ENCODE measurements at places on chromosomes 16 and 17.

GRCh38 chr17:66076546-66077190 is 115.3 kb downstream of the CEP112 start:
- no peak for DNase-seq

DNA sequence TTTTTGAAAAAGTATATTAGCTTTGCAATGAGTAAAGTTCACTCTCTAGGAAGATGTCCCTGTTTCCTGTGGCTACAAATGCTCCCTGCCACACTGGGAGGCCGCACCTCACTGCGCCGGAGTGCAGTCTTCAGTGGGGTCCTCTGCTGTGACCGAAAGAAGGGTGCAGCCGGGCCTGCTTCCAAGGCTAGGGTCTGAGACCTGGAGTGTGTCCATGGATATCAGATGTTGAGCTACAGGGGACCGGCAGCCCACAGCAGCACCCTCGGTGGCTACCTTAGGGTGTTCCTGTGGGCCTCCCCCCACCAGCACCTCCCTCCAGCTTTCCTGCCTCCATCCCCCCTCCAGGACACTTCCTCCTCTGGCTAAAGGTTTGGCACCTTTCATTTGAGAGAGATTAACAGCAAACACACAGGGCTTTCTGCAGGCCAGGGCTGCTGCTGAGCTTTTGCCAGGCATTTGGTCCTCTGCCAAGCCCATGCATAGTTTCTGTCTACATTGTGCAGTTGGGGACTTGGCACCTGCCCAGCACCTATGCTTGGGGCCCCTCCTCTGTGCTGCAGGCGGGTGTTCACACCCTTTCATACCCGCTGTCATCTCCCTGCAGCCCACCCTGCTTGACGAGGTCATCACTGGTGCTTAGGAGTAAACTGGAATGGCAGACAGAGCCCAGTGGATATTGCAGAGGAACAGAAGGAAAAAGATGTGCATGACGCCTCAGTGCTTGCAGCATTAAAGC is 33.8 kb upstream of the CRISPLD2 start:
- no peak for DNase-seq

DNA sequence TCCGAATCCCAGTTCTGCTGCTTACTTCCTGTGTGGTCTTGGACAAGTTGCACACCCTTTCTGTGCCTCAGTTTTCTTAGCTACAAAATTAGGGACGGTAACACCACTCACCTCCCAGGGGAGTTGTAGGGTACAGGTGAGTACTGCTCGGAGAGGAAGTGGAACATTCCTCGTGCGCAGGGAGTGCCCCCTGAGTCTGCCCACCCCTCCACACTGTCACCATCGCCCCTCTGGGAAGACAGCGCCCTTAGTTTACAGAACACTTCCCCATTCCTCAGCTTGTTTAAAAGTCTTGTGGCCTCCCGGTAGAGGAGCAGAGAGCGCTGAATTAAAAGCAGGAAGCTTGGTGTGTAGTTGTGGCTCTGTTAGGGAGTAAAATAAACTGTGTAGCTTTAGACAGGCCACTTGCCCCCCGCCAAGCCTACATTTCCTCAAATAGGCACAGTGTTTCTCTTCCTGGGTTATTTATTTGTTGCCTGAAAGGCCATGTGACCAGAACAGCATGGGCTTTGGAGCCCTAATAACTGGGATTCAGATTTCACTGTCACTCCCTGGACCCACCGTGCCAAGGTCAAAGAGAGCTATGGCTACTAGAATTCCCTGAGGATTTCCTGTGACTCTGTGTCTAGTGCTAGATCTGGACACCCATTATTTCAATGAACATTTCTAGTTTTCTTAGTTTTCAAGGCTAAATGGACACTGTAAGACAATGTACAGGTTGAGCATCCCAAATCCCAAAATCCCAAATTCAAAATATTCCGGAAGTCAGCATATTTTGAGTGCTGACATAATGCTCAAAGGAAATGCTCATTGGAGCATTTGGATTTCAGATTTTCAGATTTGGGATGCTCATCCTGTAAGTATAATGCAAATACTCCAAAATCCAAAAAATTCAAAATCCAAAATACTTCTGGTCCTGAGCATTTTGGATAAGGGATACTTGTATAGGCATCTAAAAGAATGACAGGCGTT is 372.5 kb downstream of the SNX29 start:
- no peak for DNase-seq

DNA sequence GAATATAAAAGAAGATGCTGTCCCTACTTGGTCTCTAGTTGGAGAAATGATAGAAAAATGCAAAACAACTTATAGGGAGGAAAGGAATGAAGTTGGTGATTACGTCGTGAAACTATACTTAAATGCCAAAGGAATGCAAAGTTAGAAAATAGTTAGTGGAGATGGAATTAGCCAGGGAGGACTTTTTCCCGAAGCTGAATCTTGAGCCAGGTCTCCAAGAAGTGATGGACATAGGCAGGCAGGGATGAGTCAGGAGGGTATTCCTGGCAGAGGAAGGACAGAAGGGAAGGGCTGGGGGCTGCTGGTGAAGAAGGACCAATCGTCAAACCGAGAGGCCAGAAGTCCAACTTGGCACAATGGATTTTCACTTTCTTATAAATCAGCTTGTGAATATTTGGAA is 1.8 kb downstream of the SNTB2 start:
- no peak for DNase-seq

- DNase-seq: no peak
These were observed 110.3 kb upstream of the CHMP6 start for GRCh38 chr17:80881306-80881705.

DNA sequence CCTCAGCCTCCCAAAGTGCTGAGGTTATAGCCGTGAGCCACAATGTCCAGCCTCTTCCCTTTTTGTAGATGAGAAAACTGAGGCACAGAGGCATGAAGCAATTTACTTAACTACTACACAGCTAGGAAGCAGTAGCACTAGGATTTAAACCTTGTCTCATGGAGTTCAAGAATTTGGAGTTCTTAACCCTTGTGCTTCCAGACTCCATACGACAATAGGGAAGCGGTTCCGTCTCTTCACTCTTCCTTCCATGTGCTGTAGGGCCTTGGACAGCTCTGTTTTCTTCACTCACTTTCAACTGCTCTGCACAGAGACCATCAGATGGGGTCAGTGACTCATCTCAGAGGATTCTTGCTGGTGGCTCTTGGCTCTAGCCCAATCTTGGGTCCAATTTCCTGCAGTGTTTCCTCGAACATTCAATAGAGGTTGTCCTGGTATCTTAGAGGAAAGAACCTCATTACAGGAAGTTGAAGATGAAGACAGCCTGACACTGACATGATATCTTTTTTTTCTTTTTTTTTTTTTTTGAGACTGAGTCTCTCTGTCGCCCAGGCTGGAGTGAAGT is 19.3 kb downstream of the ITGAL start:
- no peak for DNase-seq

DNA sequence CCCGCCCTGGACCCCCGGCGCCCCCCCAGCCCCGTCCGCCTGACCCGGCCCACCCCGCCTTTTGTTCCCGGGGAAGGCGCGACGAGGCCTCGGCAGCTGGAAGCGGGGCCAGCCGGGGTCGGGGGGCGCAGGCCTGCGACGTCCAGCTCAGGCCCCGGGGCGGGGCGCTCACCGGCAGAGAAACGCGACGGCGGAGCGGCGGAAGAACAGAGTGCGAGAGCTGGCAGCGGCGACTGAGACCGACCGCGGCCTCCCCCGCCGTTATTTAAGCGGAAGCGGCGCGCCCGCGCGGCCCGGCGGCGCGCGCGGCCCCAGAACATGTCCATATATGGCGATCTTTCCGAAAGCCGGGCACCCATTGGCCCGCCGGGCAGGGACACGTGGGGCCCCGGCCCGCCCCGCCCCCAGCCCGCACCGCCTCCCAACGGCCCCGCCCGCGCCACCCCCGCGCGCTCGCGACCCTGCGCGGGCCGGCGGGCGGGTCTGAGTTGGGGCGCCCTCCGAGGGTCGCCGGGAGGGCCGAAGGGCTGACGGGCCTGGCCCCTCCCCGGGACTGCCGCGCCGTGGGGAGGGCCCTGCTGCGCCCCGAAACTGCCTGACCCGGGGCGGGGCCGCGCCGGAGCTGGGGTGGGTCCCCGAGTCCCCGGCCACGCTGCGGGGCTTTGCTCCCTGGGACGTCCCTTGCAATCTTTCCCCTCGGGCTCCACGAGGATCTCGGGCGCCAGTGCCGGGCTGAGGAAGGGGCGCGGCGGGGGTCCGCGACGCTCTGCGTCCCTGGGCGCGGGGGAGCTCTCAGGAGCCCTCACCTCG is at the start of gene ACTG1:
ACTG1 (minus strand) TSS at position 238 of the 810 bp plus-strand sequence. CDS start 445 bp downstream, outside the sequence.
- DNase-seq: peak; percentile 85

- DNase-seq: no peak
These were observed 23.1 kb downstream of the LITAFD start for GRCh38 chr16:8905168-8905762.

- DNase-seq: no peak
These were observed 13.1 kb downstream of the FOXN1 start for GRCh38 chr17:28519236-28519635.

GRCh38 chr17:63626551-63627180 is 4.4 kb downstream of the MAP3K3 start:
- no peak for DNase-seq

GRCh38 chr16:73601911-73602310 is 554.0 kb upstream of the ZFHX3 start:
- DNase-seq: no peak

DNA sequence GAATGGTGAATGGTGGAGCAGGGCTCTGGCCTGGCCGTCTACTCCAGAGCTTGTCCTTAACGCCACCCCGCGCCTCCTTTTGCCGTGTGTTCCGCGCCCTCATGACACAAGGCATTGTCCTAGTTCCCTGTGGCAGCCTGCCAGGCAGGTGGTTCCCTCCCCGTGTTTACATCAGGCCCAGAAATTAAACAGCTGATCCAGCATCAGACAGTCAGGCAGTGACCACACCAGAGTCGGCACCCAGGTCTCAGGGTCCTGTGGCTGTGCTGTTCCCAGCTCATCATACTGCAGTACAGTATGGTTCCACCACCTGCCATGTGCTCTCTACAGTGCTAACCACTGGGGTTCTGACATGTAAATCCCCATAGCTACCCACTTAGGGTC is 119.7 kb downstream of the RAB11FIP4 start:
- DNase-seq: no peak

- DNase-seq: peak; percentile 83
These were observed 22.8 kb upstream of the FOXK2 start for GRCh38 chr17:82496529-82497434.

DNA sequence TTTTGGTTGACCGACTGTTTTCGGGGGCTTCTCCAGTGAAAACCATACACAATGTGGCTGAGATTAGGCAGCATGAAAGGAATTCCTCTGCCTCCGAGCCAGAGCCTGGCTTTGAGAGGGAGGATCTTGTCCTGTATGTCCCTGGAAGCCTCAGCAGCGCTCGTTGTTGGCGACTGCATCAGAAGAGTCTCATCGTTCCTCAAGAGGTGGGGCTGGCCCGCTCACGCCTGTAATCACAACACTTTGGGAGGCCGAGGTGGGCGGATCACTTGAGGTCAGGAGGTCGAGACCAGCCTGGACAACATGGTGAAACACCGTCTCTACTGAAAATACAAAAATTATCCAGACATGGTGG is 15.0 kb downstream of the HS3ST6 start:
- DNase-seq: no peak

GRCh38 chr16:58815181-58815888 is 81.2 kb upstream of the GOT2 start:
- no peak for DNase-seq

GRCh38 chr16:82899731-82900450 is 273.1 kb downstream of the CDH13 start:
- no peak for DNase-seq

DNA sequence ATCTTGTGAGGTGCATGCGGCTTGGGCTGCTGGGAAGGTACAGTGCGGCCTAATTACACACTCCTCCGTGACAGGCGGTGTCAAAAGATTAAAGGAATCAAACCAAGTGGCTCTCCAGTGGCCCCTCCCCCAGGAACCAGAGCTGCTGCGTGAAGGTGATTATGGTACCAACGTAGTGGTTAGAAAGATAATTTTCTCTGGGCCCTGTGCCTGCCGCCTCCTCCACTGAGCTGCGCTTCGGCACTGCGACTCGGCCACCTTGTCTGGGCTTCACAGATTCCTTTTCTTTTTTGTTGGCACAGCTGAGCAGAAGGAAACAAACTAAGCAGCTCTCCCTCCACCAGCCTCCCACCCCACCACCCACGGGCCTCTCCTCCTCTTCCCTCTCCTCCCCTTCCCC is 113.2 kb upstream of the SDK2 start:
- no peak for DNase-seq

DNA sequence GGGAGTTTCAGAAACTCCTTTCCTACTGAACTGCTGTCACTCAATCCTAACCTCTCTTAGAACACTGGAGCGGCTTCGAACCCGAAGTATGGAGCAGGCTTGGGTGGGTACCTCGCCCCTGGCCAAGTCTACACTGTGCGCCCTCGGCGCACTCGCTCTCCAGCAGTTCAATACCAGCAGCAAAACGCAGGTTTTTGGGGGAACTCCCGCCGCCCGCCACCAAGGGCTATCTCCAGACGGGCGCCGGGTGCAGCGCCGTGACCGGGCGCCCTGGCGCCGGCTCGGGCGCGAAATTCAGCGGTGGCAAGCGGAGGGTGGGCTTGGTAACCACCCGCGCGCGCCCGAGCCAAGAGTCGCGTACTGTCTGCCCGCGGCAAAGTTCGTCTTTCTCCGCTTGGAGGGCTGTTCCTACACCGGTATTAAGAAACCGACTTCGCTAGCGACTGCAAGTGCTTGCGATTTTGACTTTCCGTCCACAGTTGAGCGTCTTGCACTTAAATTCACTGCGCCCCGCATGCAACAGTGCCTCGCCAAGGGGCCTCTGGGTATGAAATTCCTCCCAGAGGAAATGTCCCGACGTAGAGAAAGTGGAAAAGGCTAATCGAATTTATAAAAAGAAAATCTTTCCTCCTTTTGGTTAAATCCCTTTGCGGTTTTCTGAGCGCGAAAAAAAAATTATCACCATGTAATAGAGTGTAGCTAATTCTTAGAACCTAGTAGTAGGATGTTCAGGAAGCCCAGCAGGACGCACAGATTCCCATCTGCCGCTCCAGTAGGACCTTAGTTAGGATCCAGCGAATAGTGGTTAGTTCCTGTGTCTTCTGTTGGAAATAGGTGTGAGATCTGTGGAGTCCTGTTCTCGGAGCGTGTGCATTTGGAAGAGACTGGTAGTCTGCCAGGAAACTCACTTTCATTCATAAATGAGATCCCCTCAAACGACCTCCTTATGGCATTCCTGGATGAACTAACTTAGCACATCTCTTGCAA is 5.0 kb upstream of the SALL1 start:
- no peak for DNase-seq

DNA sequence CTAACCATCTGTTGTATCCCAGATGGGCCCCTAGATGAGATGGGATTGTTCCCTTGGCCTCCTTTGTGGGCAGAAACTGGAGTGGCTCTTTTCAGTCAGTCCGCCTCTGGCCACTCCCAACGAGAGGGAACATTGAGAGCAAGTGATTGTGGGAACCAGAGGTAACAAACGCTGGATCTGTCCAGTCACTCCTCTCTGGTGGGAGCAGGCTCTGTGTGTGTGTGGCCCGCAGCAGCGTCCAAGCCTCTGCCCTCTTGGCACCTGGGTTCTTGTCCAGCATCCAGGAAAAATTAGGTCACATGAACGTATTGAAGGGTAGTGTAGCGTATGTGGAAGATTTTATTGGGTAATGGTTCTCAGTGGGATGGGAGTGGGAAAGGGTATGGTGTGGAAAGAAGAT is 101.9 kb upstream of the COX10 start:
- DNase-seq: no peak

GRCh38 chr16:72744076-72744793 is 303.7 kb downstream of the ZFHX3 start:
- DNase-seq: no peak
